ENCODE measurements at places on chromosomes 16 and 17.

- no peak for DNase-seq
Measured at GRCh38 chr17:58040386-58040785, 33.3 kb upstream of the SRSF1 start.

- DNase-seq: no peak
Measured at GRCh38 chr16:65532846-65533245, 411.0 kb upstream of the CDH11 start.

- no peak for DNase-seq
Measured at GRCh38 chr17:19492141-19492540, 41.5 kb upstream of the SLC47A1 start.

DNA sequence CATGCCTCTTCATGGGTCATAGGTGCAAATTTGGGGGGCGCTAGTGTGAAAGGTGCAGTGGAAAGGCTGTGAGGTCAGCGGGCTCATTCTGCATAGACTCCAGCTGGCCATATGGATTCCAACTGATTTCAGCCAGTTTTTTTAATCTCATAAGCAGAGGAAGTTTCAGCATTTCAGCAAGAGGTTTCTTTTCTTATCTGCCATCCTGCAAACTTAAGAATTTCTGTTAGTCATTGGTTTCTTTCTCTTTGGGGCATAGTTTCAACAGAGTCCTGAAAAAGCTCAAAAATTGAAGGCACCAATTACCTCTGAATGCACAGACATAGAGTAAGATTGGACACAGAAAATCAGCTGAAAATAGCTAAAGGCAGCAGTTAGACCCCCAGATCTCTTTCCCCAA lies 16.2 kb upstream of the ALOX15 start:
- DNase-seq: no peak

- DNase-seq: peak; percentile 52
Measured at GRCh38 chr16:31382485-31383161, 10.5 kb upstream of the ITGAD start.

GRCh38 chr17:81323411-81323868 lies 28.3 kb upstream of the SLC38A10 start:
- DNase-seq: no peak

DNA sequence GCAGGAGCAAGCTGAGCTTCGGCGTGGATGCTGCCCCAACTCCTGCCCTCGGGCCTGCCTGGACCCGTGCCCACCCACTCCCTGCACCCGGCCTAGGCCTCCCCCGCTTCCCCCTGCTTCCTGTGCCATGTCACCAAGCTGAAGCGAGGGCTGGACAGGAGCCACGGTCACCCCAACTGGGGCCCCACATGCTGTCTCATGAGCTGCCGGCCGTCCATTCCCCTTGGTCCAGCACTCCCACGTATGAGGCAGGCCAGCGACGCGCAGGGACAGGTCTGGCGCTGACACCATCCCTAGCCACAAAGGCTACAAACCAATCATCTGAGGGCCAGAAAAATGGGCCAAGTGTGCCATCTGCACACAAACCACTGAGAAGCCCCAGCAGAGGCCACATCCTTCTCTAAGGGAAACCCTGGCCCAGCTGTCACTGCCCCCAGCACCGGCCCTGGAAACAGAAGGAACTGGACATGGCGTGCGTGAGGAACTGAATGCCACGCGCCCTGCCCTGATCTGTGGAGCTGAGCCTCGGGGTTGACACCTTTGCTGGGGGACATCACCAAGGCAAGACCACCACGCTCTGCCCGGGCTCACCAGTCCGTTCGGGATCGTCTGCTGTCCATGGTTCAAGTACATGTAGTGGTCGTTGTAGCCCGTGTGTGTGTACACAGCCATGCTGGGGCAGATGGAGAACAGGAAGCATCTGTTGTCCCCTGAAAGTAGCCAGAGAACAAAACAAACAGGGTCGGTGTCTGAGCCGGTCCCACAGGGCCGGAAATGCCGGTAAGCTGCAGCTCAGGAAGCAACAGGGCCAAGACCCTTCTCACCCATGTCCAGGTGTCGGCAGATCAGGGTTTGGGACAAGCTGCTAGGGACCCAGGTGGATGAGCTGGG lies 22.2 kb downstream of the MEAK7 start:
- no peak for DNase-seq

DNA sequence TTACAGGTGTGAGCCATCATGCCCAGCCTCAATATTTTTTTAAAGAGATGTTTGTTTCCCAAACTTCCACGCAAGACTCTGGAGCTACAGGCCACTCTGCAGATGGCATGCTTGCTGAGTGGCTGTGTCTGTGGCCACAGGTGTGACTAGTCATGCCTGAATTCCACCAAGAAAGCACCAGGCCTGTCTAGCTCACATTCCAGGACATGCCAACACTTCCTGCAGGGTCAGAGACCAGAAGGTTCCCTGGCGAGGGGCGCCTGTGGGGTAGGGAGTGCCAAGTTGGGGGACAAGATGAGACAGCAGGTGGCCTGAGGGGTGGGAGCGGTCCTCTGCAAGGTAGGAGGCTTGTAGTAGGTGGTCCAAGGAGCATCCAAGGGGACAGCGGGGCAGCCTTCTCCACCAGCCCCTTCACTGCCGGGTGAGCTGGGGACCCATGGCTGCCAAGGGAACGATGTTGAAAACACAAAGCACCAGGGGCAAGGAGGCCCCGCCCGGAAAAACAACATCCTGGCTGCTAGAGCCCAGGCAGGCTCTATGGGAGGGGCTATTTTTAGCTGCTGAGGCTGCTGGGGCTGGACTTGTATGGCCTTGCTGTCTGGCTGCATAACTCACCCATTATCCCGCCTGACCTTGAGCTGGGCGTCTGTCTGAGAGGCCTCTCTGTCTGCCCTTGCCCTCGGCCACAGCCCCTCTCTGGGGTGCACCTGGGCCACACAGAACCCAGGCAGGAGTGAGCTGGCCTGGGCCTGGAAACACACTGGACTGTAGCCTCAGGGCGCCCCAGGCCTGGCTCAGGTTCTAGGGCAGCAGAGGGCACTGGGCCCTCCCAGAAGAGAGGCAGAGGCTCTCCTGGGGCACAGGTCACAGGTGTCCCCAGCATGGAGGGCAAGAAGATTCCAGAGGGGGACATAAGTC lies 5.7 kb downstream of the TRIM47 start:
- peak; percentile 42 for DNase-seq

GRCh38 chr16:51707666-51708065 lies 556.6 kb upstream of the SALL1 start:
- no peak for DNase-seq

- DNase-seq: no peak
Measured at GRCh38 chr17:41284546-41284945, 9.0 kb downstream of the KRTAP9-7 start.

DNA sequence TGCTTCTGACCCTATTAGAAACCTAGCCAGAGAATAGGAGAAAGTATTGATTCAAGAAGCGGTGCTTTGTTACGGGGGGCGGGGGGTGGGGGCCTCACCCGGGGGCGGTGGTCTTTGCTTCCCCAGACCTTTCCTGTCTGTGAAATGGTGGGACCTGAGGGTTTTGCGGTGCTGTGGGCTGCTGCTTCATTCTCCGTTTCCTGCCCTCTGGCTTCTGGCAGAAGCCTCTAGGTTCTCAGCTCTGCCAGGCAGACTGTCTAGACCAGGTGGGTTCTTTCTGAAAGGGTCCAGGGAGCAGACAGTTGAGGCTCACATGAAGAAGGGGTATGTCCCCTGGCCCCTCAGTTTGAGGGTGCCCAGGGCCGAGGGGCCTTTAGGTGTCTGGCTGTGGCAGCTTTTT lies 14.0 kb downstream of the GSE1 start:
- no peak for DNase-seq

GRCh38 chr16:52932321-52932720 lies 120.4 kb downstream of the CHD9NB start:
- no peak for DNase-seq

GRCh38 chr17:62895320-62896301 lies 70.4 kb upstream of the TANC2 start:
- DNase-seq: no peak

DNA sequence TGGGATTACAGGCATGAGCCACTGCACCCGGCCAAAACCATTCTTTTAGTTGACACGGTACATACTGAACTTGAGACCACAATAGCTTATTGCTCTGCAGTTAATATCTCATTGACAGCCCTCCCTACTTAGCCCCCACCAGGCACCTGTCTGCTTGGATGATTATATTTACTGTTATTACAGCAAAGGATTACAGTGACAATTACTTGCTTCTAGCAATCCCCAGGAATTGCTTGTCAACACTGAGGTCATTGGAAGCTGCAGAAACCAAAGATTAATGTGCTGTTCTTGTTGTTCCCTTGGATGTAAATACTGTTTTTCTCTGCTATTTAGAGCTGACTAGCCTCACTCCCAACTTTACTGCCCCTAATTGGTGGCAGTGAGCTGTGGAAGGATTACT lies 211.2 kb downstream of the LGALS9B start:
- DNase-seq: no peak

GRCh38 chr17:81291662-81292061 lies 3.4 kb downstream of the SLC38A10 start:
- DNase-seq: peak; percentile 72

- no peak for DNase-seq
Measured at GRCh38 chr17:82129095-82129494, 31.1 kb upstream of the FASN start.

GRCh38 chr17:67312265-67312664 lies 54.1 kb downstream of the PSMD12 start:
- no peak for DNase-seq

GRCh38 chr17:57458718-57459285 lies 202.5 kb downstream of the MSI2 start:
- no peak for DNase-seq

DNA sequence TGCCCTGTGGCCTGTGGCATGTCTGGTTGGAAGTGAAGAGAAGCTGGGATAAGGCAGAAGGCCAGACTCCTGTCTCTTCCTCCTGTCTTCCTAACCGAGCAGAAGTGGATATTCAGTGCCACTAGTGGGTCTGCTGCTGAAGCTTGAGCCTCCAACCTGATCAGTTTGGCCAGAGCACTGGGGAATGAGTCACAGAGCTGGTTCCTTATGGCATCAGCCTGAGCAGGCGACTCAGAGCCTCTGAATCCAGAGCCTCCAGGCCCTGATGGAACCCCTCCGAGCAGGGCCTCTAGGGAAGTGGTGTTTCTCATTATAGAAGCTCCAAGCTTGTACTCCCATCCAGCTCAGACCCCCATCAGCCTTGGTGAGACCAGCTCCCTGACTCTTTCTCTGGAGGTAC lies 2.0 kb downstream of the WSCD1 start:
- DNase-seq: no peak

GRCh38 chr16:15518381-15519351 lies 84.3 kb downstream of the BMERB1 start:
- DNase-seq: no peak

DNA sequence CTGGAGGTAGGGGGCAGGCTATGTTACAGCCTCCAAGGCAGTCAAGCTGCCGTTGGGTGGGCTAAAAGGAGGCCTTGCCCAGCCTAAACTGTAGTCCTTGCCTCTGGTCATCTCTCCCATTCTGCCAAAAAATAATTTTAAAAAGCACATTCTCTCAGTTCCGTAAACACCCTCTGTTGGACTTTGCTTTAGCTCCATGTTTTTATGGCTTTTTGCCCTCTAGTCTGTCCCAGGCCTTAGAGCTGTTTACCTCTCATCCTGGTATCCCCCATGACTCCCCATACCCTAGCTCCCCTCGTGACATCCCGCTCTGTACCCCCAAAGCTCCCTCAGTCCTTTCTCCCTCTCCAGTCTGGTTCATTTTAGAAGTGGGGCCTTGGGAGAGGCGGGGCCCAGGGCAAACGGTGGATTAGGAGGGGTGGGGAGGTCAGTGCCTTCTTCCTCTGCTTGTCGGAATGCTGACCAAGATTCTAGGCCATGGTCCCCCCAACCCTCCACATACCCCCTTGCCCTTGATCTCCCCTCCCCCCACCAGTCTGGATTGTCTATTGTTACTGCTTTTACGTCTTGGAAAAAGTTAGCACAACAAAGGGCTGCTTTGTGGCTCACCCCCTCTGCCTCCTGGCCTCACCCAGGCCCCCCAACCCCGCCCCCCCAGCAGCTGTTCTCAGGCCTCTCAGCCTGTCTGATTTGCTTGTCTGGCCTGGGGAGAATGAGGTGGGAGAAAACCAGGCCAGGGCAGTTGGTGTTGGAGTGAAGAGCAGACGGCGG lies 18.4 kb downstream of the GJD3 start:
- no peak for DNase-seq
